ENCODE measurements at places on chromosomes 3 and 15. TPM values are rescaled to one million over a fixed set of nuclear protein-coding genes. Genes with fewer than 3 reads are reported as not detected.

- H3K27ac ChIP-seq: no peak overlapping the region
- H3K4me3 ChIP-seq: no peak overlapping the region
- no peaks in the 10 kb centered on the region for H3K27me3 ChIP-seq
- no peak for DNase-seq
Measured at GRCh38 chr15:60939389-60939788, 289.7 kb downstream of the RORA start.

DNA sequence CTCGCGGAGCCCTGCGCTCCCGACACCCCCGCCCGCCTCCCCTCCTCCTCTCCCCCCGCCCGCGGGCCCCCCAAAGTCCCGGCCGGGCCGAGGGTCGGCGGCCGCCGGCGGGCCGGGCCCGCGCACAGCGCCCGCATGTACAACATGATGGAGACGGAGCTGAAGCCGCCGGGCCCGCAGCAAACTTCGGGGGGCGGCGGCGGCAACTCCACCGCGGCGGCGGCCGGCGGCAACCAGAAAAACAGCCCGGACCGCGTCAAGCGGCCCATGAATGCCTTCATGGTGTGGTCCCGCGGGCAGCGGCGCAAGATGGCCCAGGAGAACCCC, 464 bp downstream of the SOX2 start:
- peaks cover 6% of the 10 kb centered on the region for H3K4me1 ChIP-seq
- peak overlapping the region; percentile 5 for H3K4me3 ChIP-seq
- no peaks in the 10 kb centered on the region for H3K36me3 ChIP-seq
- no peak for DNase-seq

Gene GPR160
- 1.8 TPM for total RNA-seq

- no peak for DNase-seq
- no peaks in the 10 kb centered on the region for H3K36me3 ChIP-seq
- H3K27me3 ChIP-seq: no peaks in the 10 kb centered on the region
- H3K4me1 ChIP-seq: no peaks in the 10 kb centered on the region
- no peak overlapping the region for H3K27ac ChIP-seq
Measured at GRCh38 chr3:61547625-61548024, 13.7 kb upstream of the PTPRG start.

GRCh38 chr3:156551746-156552145, 3.2 kb downstream of the SSR3 start:
- no peaks in the 10 kb centered on the region for H3K36me3 ChIP-seq
- no peak for DNase-seq
- no peaks in the 10 kb centered on the region for H3K27me3 ChIP-seq
- H3K4me3 ChIP-seq: no peak overlapping the region
- no peak overlapping the region for H3K27ac ChIP-seq

DNA sequence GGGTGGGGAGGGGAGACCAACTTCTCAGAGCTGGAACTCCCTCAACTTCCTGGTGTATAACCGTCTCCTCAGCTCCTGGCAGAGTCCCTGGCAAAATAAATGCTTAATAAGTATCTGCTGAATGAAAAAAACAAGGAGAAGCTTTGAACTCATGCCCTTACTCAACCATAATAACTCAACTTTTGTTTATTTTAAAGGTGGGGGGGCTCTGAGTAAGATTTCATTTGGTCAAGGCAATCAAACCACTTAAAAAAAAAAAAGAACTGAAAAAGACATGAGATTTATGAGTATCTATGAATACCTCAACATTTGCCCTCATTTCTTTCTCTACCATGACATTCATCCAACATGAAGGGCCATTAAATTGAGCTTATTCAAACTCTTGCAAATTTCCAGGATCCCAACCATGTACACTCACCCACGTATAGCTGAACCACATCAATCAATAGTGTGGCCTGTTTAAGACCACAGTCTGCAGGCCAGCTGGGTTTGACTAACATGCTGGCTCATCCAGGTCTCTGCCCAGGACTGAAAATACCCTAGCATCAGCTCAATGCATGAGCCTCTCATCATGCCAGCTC, 157.9 kb downstream of the FOXP1 start:
- H3K27me3 ChIP-seq: no peaks in the 10 kb centered on the region
- no peaks in the 10 kb centered on the region for H3K36me3 ChIP-seq
- no peak for DNase-seq
- no peaks in the 10 kb centered on the region for H3K4me1 ChIP-seq

- no peaks in the 10 kb centered on the region for H3K36me3 ChIP-seq
- no peak for DNase-seq
- no peak overlapping the region for H3K27ac ChIP-seq
Measured at GRCh38 chr15:81752974-81753373, 292.8 kb downstream of the MEX3B start.

- no peaks in the 10 kb centered on the region for H3K27me3 ChIP-seq
- no peak overlapping the region for H3K4me3 ChIP-seq
- H3K36me3 ChIP-seq: no peaks in the 10 kb centered on the region
- no peak for DNase-seq
Measured at GRCh38 chr3:55077726-55078125, 149.9 kb upstream of the LRTM1 start.

Gene SLC9C1
- total RNA-seq: not detected

Gene GOLGA6D
- 0.37 TPM for total RNA-seq

- H3K4me1 ChIP-seq: no peaks in the 10 kb centered on the region
- no peak for DNase-seq
- H3K4me3 ChIP-seq: no peak overlapping the region
- H3K27ac ChIP-seq: peak overlapping the region; percentile 38
Measured at GRCh38 chr3:37491776-37492175, 317.4 kb upstream of the LRRFIP2 start.

- no peak overlapping the region for H3K27ac ChIP-seq
- H3K4me1 ChIP-seq: no peaks in the 10 kb centered on the region
- DNase-seq: no peak
- no peaks in the 10 kb centered on the region for H3K27me3 ChIP-seq
- no peaks in the 10 kb centered on the region for H3K36me3 ChIP-seq
Measured at GRCh38 chr3:8387571-8387970, 114.1 kb upstream of the LMCD1 start.

DNA sequence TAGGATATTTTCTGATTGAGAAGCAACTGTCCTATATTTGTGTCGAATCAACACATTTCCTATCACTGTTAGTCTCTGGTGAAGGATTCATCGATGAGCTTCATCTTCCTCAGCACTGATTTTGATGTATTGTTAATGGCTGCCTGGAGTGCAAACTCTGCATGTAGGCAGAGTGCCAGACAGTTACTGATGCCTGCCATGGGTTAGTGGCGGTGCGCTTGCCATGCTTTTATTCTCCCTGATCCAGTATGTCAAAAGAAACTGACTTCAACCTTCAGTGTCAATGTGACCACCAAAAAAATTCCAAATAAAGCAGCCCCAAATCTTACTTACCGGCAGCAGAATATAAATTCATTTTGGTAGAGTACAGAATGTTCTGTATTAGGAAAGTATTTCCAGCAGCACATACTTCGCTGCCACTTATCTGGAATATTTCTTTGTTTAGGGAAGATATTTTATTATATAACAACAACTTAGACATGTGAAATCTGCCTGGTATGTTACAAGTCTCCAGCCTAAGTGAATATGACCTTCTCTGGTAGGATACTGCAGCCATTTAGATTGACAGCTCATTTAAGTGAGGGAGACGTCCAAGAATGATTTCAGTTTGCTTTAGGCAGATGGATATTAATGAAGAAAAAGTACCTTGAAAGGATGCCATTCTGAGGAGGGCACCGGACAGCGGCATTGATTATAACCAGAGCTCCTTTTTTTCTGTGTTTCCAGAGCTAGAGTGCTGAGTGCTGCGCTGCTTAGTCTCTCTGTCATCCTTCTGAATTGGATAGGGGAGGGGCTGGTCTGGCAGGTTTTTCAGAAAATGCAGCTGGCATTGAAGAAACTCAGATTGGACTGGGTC, 59.9 kb downstream of the ARHGEF26 start:
- no peaks in the 10 kb centered on the region for H3K4me1 ChIP-seq
- H3K27ac ChIP-seq: no peak overlapping the region
- no peak overlapping the region for H3K4me3 ChIP-seq
- no peak for DNase-seq

GRCh38 chr3:180265551-180265950, 228.8 kb upstream of the PEX5L start:
- no peak overlapping the region for H3K4me3 ChIP-seq
- no peaks in the 10 kb centered on the region for H3K36me3 ChIP-seq
- no peak overlapping the region for H3K27ac ChIP-seq
- no peak for DNase-seq

DNA sequence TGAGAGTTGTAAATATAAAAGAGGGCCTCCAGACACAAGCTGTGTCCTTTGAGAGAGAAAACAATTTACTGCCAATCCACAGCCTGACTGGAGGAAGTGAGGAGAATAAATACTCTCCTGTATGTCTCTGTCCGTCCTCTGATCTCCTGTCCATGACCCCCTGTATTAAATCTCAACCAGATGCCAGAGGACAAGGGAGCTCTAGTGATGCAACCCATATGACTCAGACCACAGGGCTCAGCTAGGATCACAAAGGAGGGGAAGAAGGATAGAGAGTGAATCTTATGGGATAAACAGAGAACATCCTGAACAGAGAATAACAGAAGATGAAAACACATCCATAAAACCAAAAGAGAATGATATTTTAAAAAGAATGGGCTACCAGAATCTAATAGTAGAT, 482.6 kb downstream of the PLOD2 start:
- no peaks in the 10 kb centered on the region for H3K36me3 ChIP-seq
- DNase-seq: no peak
- no peaks in the 10 kb centered on the region for H3K27me3 ChIP-seq
- H3K4me1 ChIP-seq: no peaks in the 10 kb centered on the region
- no peak overlapping the region for H3K4me3 ChIP-seq
- H3K27ac ChIP-seq: no peak overlapping the region

Gene GOLGA8O
- total RNA-seq: 1.4 TPM

GRCh38 chr15:81330366-81331090, 6.6 kb upstream of the STARD5 start:
- H3K4me3 ChIP-seq: no peak overlapping the region
- no peaks in the 10 kb centered on the region for H3K27me3 ChIP-seq
- no peaks in the 10 kb centered on the region for H3K36me3 ChIP-seq
- peaks cover 22% of the 10 kb centered on the region for H3K4me1 ChIP-seq
- no peak overlapping the region for H3K27ac ChIP-seq

DNA sequence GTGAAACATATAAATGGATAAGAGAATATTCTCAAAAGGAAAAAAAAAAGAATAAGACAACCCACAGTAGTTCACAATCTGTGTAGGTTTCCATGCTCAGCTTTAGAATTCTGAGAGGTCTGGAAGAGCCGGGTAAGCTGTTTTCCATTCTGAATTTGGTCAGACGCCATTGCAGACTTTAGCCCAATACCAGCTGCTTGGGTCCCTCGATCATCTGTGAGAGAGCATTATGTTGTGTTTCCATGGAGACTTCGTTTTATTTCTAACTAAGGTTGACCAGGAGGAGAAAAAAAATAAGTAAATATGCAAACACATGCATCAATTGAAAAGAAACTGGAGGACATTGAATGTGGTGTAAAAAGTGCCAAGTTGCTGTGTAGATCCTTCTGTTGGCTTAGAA, 25.5 kb downstream of the KCNAB1 start:
- no peaks in the 10 kb centered on the region for H3K27me3 ChIP-seq
- no peaks in the 10 kb centered on the region for H3K36me3 ChIP-seq
- no peak overlapping the region for H3K4me3 ChIP-seq
- H3K27ac ChIP-seq: no peak overlapping the region

DNA sequence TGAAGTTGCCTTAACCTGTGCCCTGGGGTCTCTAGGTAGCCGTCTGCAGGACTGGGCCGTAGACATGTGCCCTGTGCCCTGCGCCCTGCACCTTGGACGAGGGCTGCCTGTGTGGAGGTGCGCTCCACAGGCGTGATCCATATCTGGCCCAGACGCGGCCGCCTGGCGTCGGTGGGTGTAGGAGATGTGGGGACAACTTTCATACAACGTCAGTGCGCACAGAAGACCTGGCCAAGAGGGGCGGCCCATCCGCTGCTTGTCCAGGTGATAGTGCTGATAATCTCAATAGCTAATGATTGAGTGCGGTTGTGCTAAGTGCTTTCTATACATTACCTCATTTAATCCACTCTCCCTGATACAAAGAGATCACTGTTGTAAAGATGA, 665 bp upstream of the RASGRP1 start:
- no peaks in the 10 kb centered on the region for H3K27me3 ChIP-seq
- H3K4me1 ChIP-seq: no peaks in the 10 kb centered on the region
- no peak overlapping the region for H3K27ac ChIP-seq

GRCh38 chr3:177035676-177036075, 161.6 kb downstream of the TBL1XR1 start:
- no peak overlapping the region for H3K27ac ChIP-seq
- no peaks in the 10 kb centered on the region for H3K27me3 ChIP-seq
- peaks cover 6% of the 10 kb centered on the region for H3K36me3 ChIP-seq

Gene SUCLG2
- total RNA-seq: 167 TPM

Gene CHRNA5
- total RNA-seq: 0.26 TPM

Gene TMCC1
- total RNA-seq: 23.1 TPM

Gene UTS2B
- total RNA-seq: not detected

DNA sequence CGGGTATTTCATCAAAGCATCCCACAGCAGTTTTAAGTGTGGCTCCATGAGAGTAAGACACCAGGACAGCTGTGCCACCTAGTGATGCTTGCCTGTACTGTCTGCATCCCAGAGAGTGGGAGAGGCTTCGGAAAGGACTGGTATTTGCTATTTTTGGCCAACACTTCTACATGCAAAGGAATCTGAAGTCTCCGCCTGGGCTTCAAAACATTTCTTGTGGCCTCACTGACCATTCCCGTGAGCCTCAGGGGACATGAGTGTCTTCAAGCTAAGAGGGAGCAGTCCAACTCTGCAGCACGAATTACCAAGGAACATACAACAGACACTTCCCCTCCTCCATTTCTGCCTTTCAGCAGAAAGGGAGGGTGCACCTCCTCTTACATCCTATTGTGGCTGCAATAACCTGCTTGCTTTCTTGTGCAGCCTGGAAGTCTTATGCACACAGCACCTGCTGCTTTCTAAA, 177.5 kb downstream of the RORA start:
- no peaks in the 10 kb centered on the region for H3K27me3 ChIP-seq
- no peaks in the 10 kb centered on the region for H3K4me1 ChIP-seq
- no peaks in the 10 kb centered on the region for H3K36me3 ChIP-seq
- H3K27ac ChIP-seq: no peak overlapping the region
- no peak for DNase-seq

DNA sequence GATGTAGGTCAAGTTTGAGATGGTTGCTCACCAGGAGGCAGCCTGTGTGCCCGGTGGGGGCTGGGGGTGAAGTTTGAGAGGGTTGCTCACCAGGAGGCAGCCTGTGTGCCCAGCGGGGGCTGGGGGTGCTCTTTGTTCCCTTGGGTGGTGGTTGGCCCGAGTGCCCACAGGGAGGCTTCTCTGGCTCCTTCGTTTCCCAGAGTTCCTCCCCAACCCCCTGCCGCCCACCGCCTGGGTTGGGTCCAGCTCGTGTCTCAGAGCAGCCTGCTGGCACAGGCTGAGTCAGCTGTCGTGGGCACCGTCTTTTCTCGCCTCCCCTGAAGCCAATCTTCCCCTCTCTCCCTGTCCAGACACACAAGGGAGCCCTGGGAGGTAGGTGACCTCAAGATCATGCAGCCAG, 3.1 kb downstream of the APBA2 start:
- DNase-seq: no peak
- H3K27me3 ChIP-seq: no peaks in the 10 kb centered on the region
- no peak overlapping the region for H3K27ac ChIP-seq
- H3K4me1 ChIP-seq: no peaks in the 10 kb centered on the region
- H3K4me3 ChIP-seq: no peak overlapping the region
- no peaks in the 10 kb centered on the region for H3K36me3 ChIP-seq

GRCh38 chr3:29720665-29721064, 439.8 kb downstream of the RBMS3 start:
- H3K36me3 ChIP-seq: no peaks in the 10 kb centered on the region
- H3K27me3 ChIP-seq: no peaks in the 10 kb centered on the region
- no peak overlapping the region for H3K27ac ChIP-seq
- no peaks in the 10 kb centered on the region for H3K4me1 ChIP-seq

Gene TIPIN
- total RNA-seq: 2.4 TPM

- H3K27ac ChIP-seq: no peak overlapping the region
- no peaks in the 10 kb centered on the region for H3K4me1 ChIP-seq
- no peak overlapping the region for H3K4me3 ChIP-seq
Measured at GRCh38 chr15:92580933-92581445, 74.6 kb downstream of the FAM174B start.

Gene ETV5
- 4.5 TPM for total RNA-seq

Gene MOBP
- not detected for total RNA-seq
